ENCODE measurements at places on chromosomes 3 and 15.

GRCh38 chr3:193589129-193589528, 3.9 kb upstream of the OPA1 start:
- no peak for DNase-seq

GRCh38 chr3:42371776-42372175, 38.6 kb downstream of the LYZL4 start:
- DNase-seq = no peak

DNA sequence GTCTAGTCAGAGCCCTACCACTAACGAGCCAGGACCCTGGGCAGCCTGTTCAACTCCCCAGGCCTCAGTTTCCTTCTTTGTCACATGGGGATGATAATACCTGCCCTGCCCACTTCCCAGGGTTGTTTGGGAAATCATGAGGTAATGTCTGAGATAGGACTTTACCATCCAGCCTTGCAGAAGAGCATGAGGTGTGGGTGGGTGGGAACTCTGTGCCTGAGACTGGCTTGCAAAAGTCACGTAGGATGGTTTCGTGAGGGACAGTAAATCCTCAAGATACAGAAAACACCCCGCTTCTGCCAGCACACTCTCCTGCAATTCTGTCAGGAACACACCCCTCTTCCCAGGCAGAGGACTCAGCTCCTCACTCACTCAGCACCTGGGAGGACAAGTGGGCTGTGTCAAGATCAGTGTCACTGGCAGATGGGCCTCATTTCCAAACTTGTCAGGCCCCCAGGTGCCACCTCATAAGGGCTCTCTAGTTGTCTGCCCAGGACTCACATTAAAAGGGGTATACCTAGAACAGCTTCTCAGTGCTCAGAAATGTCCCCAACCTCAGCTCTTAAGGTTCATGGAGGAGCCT, 58.4 kb downstream of the DAPK2 start:
- no peak for DNase-seq

DNA sequence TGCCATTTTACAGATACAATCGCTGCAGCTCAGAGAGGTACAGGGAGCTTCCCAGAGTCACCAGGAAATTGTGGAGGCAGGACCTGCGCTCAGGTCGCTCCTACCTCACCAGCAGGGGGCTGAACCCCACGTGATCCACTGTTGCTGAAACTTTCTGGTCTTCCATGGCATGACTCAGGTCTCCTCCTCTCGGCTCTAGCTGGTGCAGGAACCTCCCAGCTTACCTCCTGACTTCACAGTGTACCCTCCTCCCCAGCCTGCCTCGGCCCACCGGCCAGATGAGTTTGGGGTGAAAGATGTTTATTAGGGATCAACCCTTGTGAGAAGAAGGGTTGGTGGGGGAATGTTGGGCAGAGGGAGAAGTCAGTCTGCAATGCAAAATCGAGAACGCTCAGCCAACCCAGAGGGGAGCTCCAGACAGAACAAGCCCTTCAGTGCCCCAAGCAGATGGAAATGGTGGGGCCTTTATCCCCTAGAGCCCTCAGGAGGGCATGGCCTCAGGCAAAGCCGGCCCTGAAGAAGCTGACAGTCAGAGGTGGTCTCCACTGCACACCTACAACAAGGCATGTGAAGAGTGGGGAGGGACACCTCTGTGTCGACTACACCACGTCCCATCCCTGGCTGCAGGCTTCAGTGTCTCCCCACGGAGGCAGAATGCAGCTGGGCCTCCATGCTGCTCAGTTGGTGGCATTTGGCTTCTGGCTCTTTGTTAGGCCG, 118.6 kb upstream of the PRR20G start:
- no peak for DNase-seq

GRCh38 chr3:18886331-18886730, 262.0 kb upstream of the KCNH8 start:
- no peak for DNase-seq

DNA sequence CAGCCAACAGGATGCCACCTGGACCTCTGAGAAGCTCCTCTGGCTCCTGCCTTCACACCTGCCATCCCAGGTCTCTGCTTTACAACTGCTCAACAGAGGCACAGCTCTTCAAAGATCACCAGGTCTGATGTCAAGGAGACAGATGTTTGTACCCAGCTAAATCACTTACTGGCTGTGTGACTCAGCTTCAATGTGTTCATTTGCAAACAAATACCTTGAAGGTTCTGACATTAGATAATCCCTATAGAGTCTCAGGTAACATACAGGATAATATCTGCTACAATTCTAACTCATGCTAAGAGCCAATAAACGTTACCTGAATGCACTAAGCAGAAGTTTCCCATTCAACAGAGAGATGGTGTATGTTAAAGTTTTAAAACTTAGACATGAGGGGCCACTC, 163.4 kb upstream of the IGF1R start:
- no peak for DNase-seq

GRCh38 chr3:129015388-129016105, 14.4 kb downstream of the EFCC1 start:
- no peak for DNase-seq

- DNase-seq = no peak
Measured at GRCh38 chr3:16441371-16441875, 72.1 kb downstream of the RFTN1 start.

DNA sequence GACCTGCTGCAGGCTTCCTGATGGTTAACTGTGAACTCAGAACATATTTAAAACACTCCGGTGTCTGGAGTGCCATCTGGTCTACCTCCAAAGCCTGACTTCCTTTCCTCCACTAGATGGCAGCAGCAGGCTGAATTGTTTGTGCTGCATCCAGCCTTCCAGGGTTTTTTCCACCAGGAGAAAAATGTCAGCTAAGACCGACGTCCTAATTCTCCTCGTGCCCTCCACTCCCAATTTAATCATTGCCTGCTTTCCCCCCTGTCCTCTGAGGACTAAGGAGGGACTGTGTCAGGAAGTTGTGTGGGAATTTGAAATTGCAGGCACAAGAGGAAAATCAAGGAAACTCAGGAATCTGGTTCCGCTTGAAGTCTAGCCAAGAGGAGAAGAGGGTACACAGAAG, 165.2 kb upstream of the UMPS start:
- DNase-seq = peak; percentile 49

DNA sequence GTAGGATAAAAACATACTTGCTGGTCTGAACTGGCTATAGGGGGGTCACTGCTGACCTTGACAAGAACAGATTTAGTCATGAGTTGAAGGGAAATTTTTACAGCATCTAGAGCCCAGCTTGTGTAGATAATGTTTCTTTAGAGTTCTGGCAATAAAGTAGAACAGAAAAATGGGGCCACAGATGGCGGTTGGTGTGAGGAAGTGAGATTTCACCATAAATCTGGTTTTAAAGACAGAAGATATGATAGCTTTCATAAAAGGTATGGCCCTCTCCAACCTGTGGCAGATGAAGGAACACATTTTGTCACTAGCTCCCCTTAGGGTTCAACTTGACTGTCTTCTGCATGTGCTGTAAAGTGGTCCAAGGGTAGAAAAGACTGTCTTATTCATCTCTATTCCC, 24.3 kb upstream of the IMPDH2 start:
- DNase-seq = no peak

DNA sequence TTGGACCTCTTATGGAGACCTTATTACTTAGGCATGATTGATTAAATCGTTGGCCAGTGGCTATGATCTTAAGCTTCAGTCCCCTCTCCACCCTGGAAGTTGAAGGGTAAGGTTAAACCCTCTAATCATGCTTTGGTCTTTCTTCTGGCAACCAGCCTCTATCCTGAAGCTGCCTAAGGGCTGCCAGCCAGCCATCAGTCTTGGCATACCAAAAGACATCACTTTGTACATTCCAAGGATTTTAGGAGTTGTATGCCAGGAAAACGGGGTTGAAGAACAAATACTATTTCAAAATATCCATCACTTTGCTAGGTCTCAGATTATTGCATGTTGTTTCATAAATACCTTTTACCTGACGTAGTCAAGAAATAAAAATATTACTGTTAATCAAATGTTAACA, 28.9 kb downstream of the UBE2E2 start:
- DNase-seq = no peak

GRCh38 chr3:186570096-186570940, at the start of gene DNAJB11:
Gene DNAJB11 (plus strand): TSS chr3:186570720. CDS start chr3:186570898, 178 bp downstream.
- DNase-seq = peak; percentile 98

- DNase-seq = no peak
Measured at GRCh38 chr3:121592856-121593702, at the start of gene FBXO40. Gene FBXO40 (plus strand): TSS chr3:121593379. CDS start chr3:121620576, 27,197 bp downstream.

Measured in T1000 (cell line).